ENCODE measurements at places on chromosomes 4 and X.
A peak's percentile ranks its signal among the peaks of the same experiment; 100 is the strongest.

DNA sequence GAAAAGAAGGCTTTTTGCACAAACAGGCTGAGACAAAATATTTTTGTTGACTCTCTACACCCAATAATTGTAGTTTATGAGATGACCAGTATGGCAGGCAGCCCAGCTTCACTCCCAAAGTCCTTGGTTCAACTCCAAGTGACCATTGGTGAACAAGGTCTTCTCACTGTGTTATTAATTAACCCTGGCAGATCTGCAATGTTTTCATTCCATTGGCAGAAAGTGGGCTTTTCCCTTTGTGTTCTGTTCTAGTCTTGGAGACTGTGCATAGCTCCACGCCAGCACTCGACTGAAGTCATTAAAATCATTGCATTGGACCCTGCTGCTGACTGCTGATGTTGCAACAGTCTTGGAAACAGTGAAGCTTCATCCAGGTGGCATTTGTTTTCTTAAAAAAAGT lies 277.3 kb upstream of the HAND2 start:
- DNase-seq = no peak

DNA sequence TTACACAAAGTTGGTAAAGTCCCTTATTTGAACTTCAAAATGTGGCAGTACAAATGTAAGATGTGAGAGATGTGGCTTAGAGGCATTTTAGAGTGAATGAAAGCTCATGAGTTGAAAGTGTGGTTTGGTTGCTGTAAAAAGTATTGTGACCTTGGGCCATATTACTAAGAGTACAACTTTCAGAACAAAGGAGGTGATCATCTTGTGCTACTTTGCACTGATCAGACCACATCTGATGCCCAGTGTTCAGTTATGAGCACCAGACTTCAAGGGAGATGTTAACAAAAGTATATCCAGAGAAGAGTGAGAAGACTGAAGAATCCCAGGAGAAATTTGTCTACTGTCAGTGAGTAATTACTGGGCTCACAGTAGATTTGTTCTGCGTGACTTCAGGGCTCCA lies 30.2 kb downstream of the NLGN3 start:
- DNase-seq = no peak

- DNase-seq = peak; percentile 85
Observed at GRCh38 chr4:128241425-128241913, 46.1 kb downstream of the PGRMC2 start.

GRCh38 chrX:14038375-14039085 lies 8.8 kb upstream of the GEMIN8 start:
- DNase-seq = no peak

GRCh38 chrX:23383411-23383810 lies 48.8 kb downstream of the PTCHD1 start:
- no peak for DNase-seq

DNA sequence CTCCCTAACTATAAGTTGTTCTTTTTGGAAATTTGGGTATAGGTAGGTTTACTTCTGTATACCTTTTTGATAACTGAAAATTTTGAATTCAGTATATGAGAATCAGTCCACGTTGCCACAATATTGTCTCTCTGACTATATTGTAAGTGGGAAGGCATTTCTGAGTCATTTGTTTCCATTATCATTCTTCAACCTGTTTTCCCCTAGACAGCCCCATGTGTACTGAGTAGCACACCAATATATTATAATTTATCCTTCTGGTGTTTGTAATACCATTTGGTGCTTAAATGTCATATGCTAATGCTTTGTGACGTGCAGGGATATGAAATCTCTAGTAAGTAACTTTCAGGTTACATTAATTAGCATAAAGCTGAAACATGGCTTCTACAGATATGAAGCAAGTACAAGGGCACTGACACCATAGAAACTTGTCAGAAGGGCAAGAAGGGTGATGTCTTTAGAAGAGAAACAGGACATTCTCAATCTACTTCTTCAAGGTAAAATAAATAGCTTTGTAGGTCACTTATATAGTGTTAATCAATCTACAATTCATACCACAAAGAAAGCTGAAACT lies 27.7 kb downstream of the PAK3 start:
- DNase-seq = no peak

DNA sequence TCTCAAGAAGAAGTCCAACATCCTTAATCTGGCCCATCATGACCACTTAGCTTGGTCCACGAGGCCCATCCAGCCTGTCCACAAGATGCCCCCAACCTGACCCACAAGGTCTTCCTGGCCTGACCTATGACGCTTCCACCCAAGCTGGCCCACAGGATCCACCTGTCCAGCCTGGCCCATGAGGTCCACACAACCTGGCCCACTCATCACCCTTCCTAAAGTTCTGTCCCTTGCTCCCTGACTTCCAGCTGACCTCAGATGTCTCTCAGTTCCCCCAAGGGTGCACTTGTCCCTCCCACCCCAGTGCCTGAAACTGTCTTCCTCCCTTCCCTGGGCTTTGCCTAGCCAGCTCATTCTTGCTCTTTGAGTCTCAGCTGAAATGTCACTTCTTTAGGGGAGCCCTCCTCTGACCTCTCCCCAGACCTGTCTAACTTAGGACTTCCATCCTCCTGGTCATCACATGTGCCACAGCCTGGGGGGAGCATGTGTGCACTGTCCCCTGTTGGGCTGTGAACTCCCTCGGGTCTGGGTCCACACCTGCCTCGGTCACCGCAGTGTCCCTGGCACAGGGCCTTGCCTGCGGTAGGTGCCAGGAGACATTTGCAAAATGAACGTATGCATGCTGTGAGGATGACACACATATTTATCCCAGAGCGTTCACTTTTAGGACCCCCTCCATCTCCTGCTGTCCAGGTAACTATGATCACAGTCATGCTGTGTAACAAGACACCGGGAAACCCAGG lies 61.7 kb downstream of the EVC start:
- DNase-seq = no peak

GRCh38 chr4:106953036-106953705 lies 82.9 kb downstream of the DKK2 start:
- no peak for DNase-seq

GRCh38 chr4:115852767-115853091 lies 739.3 kb upstream of the NDST4 start:
- DNase-seq = no peak

DNA sequence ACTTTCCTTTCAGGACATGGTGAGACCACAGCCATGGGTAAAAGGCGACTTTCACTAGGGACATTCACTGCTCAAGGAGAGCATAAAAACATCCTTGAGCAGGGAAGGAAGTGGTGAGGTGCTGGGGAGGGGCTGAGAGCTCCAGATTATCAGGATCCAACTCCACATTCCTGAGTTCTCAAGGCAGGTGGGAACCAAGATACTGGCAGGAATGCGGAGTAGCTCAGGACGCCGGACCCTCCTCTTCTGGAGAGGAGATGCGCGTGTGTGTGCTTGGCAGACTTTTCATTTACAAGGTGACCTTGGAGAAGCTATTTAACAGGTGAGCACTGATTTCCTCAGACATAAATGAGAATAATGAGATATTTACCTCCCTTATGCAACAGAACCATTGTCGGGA lies 41.3 kb upstream of the TXK start:
- no peak for DNase-seq

DNA sequence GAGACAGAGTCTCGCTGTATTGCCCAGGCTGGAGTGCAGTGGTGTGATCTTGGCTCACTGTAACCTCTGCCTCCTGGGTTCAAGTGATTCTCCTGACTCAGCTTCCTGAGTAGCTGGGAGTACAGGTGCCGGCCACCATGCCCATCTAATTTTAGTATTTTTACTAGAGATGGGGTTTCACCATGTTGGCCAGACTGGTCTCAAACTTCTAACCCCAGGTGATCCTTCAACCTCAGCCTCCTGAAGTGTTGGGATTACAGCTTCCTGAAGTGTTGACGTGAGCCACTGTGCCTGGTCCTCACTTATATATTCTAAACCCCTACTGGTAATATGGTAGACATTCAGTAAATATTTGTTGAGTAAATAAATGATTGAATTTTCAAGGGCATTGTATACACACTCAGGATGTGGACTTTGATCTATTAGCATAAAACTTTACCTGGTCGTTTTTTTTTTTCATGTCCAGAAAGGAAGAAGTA lies 33.0 kb downstream of the MTHFD2L start:
- DNase-seq = no peak

GRCh38 chrX:17805120-17805519 lies 56.0 kb downstream of the RAI2 start:
- no peak for DNase-seq

DNA sequence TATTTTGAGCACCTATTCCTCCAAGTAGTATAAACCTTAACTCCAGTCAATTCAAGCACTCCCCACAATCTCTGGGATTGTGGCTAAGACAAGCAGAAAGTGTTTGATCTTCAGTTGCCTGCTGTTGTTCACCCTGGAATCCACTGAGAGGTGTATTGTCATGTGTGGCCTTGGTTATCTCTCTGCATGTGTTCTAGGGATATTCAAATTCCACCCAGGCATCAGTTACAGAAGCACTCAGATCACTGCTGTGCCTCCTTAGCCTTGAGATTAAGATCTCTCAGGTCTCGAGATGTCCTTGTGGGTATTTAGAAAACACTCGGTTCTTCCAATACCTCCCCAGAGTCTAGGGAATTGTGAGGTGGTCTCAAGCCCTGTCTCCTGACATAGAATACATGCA lies 213.3 kb downstream of the SMARCA1 start:
- no peak for DNase-seq

- DNase-seq = no peak
Observed at GRCh38 chr4:8589336-8589735, 3.2 kb upstream of the CPZ start.

GRCh38 chrX:125004799-125005198 lies 314.9 kb upstream of the TEX13C start:
- no peak for DNase-seq

- no peak for DNase-seq
Observed at GRCh38 chrX:63922221-63922620, 137.2 kb upstream of the ARHGEF9 start.

GRCh38 chrX:96438803-96439202 lies 245.8 kb upstream of the DIAPH2 start:
- no peak for DNase-seq

GRCh38 chrX:6574762-6575161 lies 39.8 kb upstream of the VCX3A start:
- DNase-seq = no peak

Data from non-pigmented ciliary epithelial cell (primary cell).